Mammary epithelial cell (primary cell): ENCODE measurements at places on chromosomes 4 and X. TPM values are rescaled to one million over a fixed set of nuclear protein-coding genes. Genes with fewer than 3 reads are reported as not detected.

The RPGR gene
- total RNA-seq = 7.8 TPM

The HTR2C gene
- under 0.01 TPM for total RNA-seq

The RASGEF1B gene
- 10.6 and 15.6 TPM in 2 replicates for total RNA-seq

The LUZP4 gene
- total RNA-seq = not detected

The XAGE1A gene
- total RNA-seq = not detected in 2 replicates

The SLC49A3 gene
- total RNA-seq = not detected in 2 replicates

The TMSB15A gene
- total RNA-seq = not detected

The PFKFB1 gene
- total RNA-seq = 0.17 TPM

The QDPR gene
- 39.1 and 43.5 TPM in 2 replicates for total RNA-seq

The ZXDA gene
- 6.7 TPM for total RNA-seq

The PROM1 gene
- not detected in 2 replicates for total RNA-seq

The LNX1 gene
- total RNA-seq = not detected in 2 replicates

The TBC1D8B gene
- 7.3 and 9.6 TPM in 2 replicates for total RNA-seq

The ARMCX2 gene
- total RNA-seq = 59.7 TPM

The VCX3A gene
- total RNA-seq = not detected in 2 replicates

The PTPN13 gene
- 54.9 and 60.6 TPM in 2 replicates for total RNA-seq

The LEF1 gene
- total RNA-seq = 1.7 and 4.0 TPM in 2 replicates
